ENCODE measurements at places on chromosomes 13 and 19.

DNA sequence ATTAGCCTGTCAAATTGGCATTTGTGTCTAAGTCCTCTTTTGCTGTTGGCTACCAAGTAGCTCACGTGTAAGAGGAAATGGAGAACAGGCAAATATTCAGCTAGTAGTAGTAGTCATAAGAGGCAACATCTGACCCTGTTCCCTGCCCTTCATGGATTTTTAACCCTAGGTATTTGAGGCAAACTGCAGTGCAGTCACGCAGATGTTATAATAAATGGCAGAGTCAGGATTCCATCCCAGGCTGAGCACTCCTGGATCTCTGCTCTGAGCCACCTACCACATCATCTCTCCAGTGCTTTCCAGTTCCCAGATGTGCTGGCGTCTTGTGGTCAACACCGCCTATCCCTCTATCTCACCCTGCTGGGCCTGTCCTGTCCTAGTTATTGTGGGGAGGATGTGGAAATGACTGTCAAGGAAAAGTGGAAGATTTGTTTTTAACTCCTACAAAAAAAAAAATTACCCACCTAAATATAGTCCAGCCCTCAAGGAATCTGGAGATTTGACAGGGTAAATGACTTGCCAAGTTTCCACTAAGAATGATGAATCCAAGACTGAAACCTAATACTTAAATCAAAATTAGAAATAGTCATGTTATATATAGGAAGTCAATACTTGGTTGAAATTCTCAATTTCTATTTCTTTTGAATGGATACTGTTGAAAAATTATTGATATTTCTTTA lies 322.9 kb downstream of the GPC6 start:
- no peak for DNase-seq

- no peak for DNase-seq
Observed at GRCh38 chr19:16571822-16572331, 338 bp downstream of the SLC35E1 start.

DNA sequence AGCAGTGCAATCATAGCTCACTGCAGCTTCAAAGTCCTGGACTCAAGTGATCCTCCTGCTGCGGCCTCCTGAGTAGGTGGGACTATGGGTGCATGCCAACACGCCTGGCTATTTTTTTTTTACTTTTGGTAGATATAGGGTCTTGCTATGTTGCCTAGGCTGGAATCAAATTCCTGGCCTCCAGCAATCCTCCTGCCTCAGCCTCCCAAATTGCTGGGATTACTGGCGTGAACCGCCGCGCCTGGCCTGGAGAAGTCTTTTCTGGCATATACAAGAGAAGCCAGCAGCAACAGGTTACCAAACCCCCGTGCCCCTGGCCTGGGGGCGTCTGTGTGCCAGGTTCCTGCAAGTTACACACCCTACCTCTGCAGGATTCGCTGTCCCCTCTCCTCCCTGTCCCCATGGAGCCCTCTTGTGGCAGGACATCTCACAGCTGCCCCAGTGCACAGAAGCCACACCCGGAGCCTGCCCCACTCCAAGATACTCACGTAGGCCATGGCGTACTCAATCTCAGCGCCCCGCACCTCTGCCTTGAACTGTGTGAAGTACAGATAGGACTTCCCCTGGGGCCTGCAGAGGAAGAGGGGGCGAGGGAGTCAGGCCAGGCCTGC lies 9.9 kb downstream of the MYDGF start:
- no peak for DNase-seq

DNA sequence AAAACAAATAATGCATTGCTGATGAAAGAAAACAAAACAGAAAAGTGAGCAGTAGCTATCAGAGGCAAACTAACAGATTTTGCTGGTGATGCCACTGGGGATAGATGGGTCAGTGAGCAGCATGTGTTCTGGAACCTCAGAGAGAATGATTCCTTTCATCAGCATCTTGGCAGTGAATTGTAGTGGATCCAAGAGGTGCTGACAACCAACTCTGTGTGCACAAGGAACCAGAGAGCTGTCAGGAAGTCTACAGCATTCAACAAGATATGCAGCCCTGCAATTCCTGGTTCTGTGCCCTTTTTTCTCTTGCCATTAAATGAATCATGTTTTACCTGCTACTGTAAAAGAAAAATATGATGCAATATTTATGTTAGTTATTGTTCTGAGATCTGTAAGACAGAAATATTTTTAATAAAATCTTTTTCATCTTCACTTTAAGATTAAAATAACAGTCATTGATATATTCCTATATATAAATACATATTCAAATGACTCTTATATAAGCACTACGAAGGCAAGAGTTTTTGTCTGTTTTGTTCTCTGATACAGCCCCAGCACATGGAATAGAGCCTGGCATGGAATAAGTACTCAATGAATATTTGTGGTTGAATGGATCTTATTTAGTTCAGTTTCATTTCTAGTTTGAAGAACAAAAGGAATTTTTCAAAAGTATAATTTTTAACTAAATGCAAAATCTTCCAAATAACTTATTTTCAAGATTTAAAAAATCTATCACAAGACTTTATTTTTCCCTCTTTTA lies 80.8 kb downstream of the FREM2 start:
- DNase-seq = no peak

- no peak for DNase-seq
Observed at GRCh38 chr13:92829930-92830329, 396.7 kb upstream of the GPC6 start.

DNA sequence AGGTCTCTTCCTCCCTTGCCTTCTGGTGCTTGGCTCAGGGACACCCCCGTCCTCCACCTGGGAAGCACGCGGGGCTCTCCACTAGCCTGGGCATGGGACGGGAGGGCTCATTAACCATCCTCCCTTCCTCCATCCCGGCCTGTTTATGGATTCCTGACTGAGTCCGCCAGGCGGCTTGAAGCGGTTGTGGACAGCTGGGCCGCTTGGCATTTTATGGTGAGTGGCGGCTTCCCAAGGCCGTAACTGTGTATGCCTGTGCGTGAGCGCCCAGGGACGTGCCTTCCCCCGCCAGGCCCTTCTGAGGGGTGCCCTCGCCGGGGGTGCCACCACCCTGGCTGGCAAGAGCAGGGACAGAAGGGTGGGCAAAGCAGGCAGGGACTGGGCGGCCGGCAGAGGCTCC lies 202.8 kb downstream of the URI1 start:
- no peak for DNase-seq

- no peak for DNase-seq
Observed at GRCh38 chr19:35853038-35853756, 893 bp upstream of the NPHS1 start.

DNA sequence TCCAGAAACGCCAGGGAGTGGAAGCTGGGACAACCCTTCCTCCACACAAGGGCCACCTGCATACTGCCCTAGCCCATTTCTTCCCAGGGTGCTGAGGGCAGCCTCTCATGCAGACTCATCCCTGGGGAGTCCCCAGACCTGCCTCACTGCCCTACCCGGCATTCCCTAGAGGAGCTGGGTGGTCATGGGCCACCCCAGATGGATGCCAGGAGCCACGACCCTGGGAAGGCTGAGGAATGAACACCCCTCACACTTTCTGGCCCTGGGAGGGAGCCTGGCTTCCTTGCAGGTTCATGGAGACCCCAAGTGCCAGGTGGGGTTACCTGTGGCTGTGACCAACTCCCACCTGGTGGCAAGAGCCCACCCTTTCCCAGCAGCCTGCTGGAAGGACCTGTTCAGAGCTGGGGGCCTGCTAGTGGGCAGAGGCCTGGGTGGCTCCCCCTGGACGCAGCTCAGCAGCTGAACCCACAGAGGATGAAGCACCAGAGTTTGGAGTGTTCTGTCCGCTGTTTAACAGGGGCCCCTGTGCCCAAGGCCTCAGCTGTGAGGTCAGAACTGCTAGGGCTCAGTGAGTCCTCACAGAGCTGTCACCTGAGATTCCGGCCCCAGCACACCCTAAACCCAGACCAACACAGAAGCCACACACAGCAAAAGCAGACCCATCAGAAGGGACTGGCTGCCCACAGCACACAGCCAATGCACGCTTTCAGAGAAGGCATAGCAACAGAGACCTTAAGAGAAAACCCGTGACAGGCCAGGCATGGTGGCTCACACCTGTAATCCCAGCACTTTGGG lies 6.6 kb downstream of the ACP4 start:
- no peak for DNase-seq

DNA sequence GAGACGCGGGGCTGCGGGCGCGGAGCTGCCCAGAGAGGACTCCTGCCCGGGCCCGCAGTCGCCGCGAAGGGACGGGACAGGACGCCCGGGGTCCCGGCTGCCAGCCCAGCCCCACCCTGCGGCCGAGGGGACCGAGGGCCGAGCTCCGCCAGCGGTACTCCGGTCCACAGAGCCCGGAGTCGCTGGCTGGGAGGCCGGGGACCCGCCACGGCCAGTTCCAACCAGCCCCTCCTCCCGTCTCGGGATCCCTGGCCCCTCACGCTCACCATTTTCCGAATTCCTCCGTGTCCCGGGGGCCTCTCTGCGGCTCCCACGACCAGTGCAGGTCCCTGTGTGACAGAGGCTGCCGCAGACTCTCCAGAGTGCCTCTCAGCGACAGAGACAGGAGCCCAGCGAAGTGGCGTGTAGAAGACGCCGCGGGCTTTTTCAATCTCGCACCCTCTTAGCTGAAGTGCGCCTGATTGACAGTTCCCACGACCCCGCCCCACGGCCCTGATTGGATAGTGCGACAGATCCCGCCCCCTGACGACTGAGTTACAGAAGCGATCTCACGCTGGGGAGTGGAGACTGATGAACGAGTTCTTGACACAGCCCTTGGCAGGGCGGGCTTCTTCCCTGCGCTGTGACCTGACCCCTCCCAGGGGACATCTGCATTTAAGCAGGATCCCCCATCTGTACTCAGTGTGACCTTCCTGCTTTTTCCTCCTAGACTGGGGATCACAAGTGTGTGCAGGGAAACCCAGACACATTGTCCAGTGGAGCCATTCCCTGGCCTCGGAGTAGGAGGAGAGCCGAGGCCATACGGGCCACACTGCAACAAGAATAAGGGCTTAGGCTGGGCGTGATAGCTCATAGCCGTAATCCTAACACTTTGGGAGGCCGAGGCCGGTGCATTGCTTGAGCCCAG lies 44.0 kb downstream of the ZNF823 start:
- DNase-seq = peak; percentile 32

- no peak for DNase-seq
Observed at GRCh38 chr13:82803341-82803740, 1078.9 kb downstream of the SLITRK1 start.

- no peak for DNase-seq
Observed at GRCh38 chr19:10091370-10091687, 5.2 kb downstream of the SHFL start.

DNA sequence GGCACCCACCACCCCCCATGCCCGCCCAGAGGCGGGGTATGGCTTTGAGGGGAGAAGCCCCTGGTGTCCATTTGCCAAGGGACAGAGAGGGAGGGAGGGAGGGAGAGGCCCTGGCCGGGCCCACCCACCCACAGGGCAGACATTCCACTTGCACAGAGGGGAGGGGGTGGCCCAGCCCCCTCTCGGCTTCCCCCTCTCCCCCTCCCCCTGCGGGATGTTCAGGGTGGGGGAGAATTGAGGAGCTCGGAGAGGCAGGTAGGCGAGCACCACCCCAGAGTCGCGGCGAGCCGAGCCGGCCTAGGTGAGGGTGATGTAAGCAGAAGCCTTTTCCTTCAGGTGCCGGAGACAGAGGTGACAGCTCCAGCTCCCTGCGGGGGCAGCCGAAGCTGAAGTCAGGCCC lies 12.3 kb downstream of the DPF1 start:
- no peak for DNase-seq

- DNase-seq = no peak
Observed at GRCh38 chr19:4379383-4380253, 20.7 kb downstream of the SH3GL1 start.

DNA sequence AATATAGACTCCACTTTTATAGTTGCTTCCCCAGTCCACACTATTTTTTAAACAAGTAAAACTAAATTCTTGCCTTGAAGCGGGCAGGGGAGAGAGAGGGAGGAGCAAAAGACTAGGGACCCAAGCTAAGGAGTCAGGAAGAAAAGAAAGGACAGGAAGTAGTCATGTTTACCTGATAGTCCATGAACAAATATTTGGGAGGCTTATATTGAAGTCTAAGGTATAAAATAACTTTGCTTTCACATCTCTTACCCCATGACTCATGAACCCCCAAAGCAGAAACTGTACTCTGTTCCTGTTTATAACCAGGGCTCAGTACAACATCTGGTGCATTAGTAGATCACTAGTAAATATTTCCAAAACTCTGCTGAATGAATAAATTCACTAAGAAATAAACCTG lies 67.3 kb downstream of the ZAR1L start:
- no peak for DNase-seq

DNA sequence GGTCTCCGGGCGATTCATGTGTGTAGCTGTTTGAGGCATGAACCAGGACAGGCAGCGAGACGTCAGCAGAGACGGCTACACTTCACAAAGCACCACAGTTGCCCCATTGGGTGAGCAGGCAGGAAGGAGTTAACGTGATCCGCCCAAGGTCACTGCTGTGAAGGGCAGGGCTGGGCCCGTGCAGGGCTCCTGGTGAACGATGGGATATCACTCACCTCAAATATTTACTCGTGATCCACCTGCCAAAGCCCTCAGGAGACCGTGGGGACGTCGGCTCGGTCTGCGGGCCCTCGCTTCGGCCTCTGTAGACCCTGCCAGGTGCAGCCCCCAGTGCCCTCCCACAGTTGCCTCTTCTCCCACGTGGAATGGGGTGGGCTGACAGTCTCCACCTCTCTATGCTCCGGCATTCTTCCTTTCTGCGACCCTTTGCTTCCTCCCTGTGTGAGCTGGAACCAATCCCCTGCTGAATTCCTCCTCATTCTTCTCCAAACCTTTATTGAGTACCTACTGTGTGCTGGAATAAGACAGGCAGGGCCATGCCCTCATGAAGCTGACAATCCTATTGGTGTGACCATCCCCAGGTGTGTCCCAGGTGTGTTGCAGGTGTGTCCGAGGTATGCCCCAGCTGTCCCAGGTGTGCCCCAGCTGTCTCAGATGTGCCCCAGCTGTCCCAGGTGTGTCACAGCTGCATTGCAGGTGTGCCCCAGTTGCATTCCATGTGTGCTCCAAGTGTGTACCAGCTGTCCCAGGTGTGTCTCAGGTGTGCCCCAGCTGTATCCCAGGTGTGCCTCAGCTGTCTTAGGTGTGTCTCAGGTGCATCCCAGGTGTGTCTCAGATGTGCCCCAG lies 2.0 kb upstream of the GRK1 start:
- DNase-seq = no peak

DNA sequence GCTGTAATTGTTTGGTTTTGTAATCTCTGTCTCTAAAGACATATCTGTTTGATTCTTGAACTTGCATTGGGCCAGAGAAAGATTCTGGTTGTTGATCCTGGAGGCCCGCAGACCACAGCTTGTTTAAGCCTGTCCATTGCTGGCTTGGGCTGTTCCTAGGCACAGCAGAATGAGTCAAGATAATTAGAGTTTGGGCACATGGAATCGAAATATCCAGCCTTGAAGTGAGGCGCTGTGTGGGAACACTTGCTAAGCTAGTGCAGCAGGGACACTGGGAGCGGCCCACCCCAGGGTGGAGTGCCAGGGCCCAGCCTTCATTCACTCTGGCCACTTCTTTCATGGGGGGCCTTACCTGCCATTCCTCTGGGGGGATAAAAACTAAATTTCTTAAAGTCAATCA lies 219.7 kb downstream of the LMO7 start:
- no peak for DNase-seq

- no peak for DNase-seq
Observed at GRCh38 chr19:14165990-14166830, 29.8 kb upstream of the ASF1B start.

GRCh38 chr19:56076498-56076897 lies 44.6 kb downstream of the ZNF787 start:
- no peak for DNase-seq

GRCh38 chr19:10430505-10431253 lies 10.3 kb downstream of the PDE4A start:
- no peak for DNase-seq
